Left kidney (tissue), 8 donors: ENCODE measurements at places on chromosomes 3 and 15. TPM values are rescaled to one million over a fixed set of nuclear protein-coding genes. Genes with fewer than 3 reads are reported as not detected.

Gene COL6A5
- 0.07 TPM for polyA plus RNA-seq

- DNase-seq: no peak
These were observed 323.3 kb downstream of the DIPK2A start for GRCh38 chr3:144294659-144295538.

Gene SAMMSON
- polyA plus RNA-seq: not detected

Gene GUCA1C
- 0.52 TPM for polyA plus RNA-seq

DNA sequence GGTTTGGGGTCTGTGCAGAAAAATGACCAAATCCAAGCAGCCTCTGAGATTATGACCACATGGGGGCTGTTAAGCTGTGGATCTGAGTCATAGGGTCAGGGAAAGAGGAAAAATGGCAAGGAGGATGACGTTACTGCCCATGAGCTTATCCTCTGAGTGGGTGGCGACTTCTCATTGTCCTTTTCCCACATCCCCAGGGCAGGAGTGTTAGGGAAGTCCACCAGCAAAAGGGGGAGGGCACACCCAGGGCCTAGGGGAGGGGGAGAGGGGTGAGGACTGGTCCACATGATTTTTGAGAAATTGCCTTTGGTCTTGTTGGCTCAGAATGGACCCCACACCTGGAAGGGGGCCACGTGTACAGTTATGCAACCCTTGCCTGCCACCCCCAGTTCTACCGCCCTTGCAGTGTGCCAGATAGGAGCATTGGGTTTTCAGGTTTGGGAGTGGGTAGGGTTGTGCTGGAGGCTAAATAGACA, 2.6 kb downstream of the CD276 start:
- DNase-seq: no peak

GRCh38 chr3:116386168-116386567, 59.1 kb downstream of the LSAMP start:
- DNase-seq: no peak

Gene GOLGA8T
- polyA plus RNA-seq: 0.35 TPM

Gene NUP210
- 28.9 TPM for polyA plus RNA-seq

Gene DNAJA4
- polyA plus RNA-seq: 37.6 TPM
